ENCODE measurements at places on chromosomes 16 and 17.

DNA sequence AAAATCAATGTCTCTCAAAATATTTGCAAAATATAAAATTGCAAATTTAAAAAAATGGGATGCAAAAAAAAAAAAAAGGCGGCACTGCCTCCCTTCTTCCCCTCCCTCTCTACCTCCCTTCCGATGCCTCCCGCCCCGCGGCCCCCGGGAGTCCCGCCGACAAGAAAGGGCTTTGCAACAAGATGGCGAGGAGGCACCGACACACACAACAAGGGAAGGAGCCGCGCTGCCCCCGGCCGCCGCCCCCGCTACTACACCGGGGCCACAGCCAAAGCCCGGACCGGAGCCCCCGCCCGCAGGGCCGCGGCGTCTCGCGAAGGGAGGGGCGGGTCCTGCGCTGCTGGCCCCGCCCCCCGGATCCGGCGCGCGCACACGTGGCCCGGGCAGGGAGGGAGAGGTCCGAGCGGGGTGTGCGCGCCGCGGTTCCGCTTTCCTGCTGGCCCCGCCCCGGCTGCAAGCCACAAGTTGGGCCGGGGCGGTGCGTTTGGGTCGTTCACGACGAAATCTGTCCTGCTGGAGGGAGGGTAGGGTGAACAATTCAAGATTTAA lies at the start of gene MNT:
MNT (minus strand) TSS at position 184 of the 549 bp plus-strand sequence. CDS start 348 bp downstream, outside the sequence.
- DNase-seq: peak; percentile 75

DNA sequence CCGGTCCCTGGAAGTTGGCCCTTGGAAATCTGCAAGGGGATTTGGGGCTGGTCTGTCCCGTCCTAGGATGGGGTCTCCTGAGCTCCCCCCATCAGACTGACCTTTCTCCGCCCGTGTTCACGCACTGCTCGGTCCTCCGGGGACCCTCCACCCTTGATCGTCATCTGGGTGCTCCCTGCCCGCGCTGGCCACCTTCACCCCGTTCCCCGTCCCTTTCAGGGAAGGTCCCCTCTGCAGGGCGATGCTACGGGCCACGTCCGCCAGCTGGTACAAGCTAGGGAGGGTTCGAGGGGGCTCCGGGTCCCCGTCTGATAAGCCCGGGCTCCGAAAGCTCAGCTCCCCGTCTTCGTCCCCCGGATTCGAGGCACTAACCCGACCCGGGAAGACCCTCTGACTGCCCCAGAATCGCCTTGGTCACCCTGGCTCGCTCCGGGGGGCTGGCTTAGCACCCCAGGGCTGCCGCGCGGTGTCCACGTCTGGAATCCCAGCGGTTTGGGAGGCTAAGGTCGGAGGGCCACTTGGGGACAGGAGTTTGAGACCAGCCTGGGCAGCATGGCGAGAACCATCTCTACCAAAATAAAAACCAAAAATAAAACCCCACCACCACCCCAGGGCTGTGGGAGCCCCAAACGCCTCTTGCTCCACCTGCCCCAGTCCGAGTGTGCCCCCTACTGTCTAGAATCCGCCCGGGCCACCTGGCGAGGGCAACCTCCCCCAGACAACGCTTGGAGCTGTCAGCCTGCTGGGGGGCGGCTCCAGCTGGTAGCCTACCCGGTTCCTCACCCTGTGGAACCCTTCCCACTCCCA lies 1.1 kb upstream of the SLC43A2 start:
- DNase-seq: no peak

DNA sequence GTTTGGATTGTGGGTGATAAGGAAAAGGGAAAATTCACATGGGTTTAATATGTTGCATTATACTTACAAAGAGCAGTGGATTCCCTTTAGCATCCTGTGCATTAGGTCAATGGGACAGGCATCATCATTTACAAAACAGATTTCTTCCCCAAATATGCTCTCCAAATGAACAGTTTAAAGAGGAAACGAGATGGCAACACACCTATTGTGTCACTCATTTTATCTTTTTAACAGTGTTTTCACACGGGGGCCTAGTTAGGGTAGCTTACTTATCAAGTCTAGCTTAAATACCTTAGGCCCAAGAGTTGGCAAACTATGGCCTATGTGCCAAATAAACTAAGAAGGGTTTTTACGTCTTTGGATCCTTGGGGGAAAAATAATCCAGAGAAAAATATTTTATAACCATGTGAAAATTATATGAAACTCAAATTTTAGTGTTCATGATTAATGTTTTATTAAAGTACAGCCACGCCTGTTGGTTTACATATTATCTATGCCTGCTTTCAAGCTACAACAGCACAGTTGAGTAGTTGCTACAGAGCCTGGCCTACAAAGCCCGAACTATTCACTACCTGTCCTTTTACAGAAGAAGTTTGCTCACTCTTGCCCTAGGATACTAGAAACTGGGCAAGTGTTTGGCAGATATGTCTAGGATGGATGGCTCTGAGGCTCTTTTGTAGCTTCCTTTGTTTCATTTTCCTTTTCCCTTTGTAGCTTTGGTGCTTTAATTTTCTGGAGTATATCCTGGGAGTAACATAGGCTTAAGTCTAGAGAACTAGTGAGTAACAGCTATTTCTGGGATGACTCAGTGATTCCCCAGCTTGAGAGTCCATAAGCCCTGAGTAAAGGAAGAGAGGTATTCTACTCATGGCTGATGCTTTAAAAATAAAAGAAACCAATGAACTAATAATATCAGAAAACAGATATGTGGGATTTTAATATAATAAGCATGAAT lies 12.4 kb downstream of the NUP93 start:
- no peak for DNase-seq

- no peak for DNase-seq
These were observed 78.6 kb downstream of the COPRS start for GRCh38 chr17:31780483-31780882.

- DNase-seq: peak; percentile 10
These were observed 4.0 kb downstream of the CMTM3 start for GRCh38 chr16:66608241-66609138.

GRCh38 chr17:28078341-28079229 lies 36.1 kb downstream of the NLK start:
- no peak for DNase-seq

GRCh38 chr16:84751241-84751640 lies 51.4 kb downstream of the USP10 start:
- no peak for DNase-seq

DNA sequence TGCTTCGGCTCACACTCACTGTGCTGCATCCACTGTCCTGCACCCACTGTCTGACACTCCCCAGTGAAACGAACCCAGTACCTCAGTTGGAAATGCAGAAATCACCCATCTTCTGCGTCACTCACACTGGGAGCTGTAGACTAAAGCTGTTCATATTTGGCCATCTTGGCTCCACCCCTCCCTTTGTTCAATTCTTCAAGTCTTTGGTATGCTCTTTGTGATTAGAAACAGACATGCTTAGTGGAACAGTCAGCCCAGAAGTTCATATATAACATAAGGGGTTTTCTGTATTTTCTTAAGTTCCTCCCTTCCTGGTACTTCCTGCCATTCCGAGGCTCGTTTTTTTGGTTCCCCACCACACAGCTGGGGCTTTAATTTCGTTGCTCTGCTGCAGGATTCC lies 398.5 kb upstream of the DYNLRB2 start:
- no peak for DNase-seq

DNA sequence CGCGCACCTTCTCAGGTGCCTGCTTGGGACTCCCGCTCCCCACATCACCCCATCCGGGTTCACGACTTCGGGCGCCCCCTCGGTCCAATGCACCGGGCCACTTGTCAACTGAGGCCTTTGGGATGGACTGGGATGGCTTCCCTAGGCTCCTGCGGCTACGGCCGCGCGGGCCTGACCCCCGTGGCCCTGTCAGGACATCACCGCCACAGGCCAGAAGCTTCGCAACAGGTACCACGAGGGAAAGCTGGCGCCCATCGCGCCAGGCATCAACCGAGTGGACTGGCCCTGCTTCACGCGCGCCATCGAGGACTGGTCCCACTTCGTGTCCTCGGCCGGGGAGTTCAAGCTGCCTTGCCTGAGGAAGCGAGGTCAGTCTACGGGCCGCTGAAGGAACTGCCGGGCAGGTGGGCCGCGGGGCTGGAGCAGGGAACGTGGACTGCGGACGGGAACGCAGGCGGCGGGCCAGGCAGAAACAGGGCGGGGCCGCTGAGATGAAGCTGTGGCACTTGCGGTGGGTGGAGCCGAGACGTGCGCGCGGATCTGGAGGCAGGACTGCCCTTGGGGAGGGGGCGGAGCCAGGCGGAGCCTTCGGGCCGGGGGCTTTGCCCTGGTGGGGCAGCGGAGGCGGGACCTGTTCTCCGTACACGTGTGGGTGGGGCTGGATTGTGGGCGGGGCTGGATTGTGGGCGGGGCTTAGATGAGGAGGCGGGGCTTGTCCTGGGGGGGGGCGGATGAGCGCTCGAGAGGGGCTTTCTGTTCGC lies 13.7 kb upstream of the CNGB1 start:
- no peak for DNase-seq

GRCh38 chr16:86343796-86344585 lies 166.3 kb upstream of the FOXF1 start:
- DNase-seq: no peak

DNA sequence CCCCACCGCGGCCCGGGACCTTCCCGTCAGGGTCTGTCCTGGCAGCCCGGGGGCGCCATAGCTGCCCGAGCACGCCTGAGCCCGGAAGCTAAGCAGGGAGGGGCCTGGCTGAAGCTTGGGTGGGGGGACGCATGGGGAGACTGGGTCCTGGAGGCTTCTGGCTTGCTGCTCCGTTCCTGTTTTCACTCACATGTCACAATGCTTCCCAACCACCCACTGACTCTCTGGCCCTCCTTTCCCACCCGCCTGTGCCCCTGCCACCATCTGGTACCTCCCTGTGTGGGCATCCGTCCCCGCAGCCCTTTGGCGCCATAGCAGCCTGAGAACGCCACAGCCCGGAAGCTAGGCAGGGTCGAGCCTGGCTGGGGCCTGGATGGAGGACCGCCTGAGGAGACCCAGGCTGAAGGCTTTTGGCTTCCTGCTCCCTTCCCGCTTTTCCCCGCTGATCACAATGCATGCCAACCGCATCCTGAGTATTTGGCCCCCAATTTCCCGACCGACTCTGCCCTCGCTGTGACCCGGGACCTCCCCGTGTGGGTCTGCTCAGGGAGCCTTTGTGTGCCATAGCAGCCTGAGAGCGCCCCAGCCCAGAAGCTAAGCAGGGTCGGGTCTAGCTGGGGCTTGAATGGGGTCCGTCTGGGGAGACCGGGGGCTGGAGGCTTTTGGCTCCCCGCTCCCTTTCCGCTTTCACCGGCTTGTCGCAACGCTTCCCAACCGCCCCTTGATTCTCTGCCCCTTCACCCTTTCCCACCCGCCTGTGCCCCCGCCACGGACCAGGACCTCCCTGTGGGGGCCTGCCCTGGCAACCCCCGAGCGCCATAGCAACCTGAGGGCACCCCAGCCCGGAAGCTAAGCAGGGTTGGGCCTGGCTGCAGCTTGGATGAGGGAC lies 2290.1 kb downstream of the TP53TG3F start:
- DNase-seq: no peak

DNA sequence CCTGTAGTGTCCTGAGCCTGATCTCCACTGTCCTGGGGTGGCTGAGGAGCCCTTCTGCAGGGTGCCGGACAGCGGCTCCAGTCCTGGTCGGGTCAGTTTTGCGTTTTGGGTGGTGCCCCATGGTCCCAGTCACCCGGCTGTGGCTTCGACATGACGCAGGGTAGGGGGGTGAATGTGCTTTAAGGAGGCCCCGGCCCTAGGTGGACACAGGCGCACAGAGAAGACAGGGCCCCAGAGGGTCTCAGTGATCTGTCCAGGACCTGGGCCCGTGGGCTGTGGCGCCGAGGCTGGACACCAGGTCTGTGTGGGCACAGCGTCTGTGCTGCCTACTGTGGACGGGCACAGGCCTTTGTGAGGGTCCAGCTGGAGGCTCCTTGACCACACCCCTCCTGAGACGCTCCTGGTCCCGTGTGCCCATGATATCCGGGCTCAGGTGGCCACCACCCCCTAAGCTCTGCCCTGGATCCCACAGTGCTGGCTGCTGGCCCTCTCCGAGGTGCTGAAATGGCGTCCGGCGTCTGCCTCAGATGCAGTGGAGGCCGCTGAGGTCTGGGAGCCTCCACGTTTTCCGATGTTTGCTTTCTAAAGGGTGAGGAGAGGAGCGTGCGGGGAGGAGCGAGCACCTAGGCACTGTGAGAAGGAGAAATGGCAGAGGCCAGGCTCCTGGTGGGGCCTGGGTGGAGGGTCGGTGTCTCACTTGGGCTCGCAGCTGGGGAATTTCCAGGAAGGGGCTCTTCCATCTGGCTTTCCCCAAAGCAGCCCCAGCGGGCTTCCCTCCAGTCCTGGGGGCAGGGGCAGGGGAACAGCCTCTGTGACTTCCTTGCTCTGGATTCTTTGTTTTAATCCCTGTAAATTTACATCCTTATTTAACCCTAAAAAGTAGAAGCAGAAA lies 56.1 kb upstream of the ACSF3 start:
- no peak for DNase-seq

- peak; percentile 23 for DNase-seq
These were observed 791 bp downstream of the DNAI2 start for GRCh38 chr17:74274709-74275340.

DNA sequence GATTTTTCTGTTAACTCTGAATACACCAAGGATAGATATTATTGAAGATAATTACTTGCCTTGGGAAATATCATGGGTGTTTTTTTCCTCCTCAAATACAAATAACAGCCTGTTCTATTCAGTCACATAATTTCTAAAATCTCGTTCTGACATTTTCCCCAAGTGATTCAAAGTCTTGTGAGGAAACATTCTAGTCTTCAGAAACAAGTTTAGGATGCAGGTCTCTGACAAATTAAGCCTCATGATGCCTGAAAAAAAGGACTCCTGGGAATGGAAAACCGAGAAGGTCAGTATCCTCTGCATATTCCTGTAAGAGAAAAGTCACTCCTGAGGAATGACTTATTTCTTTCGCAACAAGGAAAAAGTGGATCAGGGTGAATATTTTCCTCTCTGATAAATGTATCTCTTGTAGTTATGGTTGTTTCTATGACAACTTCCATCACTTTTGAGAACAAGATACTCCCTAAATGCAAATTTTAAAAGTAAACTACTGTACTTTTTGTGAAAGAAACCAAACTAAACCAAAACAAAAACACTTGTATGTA lies 384.6 kb downstream of the CNTNAP4 start:
- DNase-seq: no peak

DNA sequence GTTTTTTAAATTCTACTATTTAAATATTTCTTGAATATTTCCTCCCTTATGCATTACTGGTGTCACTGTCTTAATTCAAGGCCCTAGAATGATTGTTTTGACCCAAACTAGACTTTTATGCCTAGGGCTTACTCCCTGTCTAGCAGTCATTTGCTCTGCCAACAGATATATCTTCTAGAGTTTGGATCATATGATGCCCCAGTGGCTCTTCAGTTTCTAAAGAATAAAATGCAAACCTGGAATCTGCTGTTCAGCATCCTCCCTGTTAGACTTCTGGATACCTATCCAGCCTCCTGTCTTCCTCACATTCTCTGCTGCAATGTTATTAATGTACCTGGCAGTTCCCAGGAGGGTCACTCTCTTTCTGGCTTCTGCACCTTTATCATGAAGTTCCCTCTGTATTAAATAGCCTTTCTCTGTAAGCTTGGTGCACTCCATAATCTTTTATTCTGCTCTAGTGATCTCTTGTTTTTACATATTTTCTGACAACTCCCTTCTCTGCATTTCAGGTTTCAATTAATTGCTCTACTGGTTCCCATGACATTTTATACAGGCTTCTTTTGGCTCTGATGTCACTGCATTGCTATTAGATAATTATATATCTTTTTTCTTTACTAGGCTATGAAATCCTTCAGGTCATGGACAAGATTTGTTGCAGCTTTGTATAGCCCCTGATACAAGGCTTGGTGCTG lies 15.7 kb downstream of the PHKB start:
- no peak for DNase-seq

Data from NCI-H1436 treated with DMSO at 0.1 percent for 48 hours (cell line).